Hippocampal formation (tissue), 2 donors: ENCODE measurements at places on chromosomes 5 and 9.
A peak's percentile ranks its signal among the peaks of the same experiment; 100 is the strongest.

- DNase-seq: no peak
Measured at GRCh38 chr9:123169926-123170325, 98.5 kb downstream of the STRBP start.

- no peak for DNase-seq
Measured at GRCh38 chr5:141521244-141521781, 32.4 kb downstream of the PCDHGC5 start.

DNA sequence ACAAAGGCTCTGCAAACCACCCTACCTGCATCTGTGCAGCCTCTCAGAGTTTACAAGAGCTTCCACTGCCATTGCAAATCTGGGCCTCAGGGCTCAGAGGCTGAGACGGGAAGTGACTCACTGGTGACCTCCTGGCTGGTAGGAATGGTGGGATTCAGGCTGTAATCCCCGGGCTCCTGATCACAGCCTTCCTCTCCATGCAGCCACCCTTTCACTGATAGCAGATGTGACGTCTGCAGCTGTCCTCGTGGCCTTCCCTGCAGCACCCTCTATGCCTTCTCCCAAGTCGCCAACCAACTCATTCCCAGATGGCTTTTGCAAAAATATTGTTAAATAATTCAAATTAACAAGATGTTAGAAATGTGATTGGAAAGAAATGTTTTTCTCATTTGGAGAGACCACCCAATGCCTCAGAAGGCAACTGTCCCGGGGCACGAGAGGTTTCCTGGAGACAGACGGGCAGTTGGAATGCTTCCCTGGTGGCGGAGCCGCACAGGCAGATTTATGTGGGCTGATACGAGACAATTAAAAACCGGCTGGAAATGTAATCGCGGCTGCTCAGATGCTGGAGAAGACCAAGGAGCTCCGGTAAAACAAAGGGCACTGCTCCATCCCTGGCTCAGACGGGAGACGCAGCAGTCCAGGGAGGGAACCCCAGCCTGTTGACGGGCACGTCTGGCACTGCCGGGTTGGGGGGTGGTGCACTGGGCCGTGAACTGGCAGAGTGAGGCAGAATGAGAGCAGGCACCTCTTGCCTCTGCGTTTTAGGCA lies 34.4 kb upstream of the SLC25A51 start:
- peak; percentile 39 for DNase-seq

- no peak for DNase-seq
Measured at GRCh38 chr5:80615266-80615914, 39.1 kb upstream of the MSH3 start.

GRCh38 chr9:134321946-134322741 lies 4.1 kb upstream of the RXRA start:
- DNase-seq: no peak

GRCh38 chr9:91908293-91908623 lies 41.8 kb downstream of the ROR2 start:
- no peak for DNase-seq

DNA sequence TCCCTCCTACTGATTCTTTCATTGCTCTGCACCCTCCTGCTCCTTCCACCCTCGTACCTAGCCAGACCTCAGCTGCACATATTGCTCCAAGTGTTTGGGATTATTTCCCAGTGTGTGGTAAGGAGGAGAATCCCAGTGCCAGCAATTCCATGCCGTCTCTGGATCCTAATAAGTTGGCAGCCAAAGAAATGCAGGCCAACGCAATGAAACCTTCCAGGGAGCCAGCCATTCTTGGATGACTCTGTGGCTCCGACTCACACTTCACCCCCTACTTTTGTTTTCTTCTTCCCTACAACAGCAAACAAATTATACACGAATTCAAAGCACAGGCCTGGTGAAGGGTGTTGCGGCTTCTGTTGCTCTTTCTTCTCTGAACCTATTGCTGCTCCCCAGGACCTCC lies 82.5 kb upstream of the SLC1A3 start:
- DNase-seq: peak; percentile 14

GRCh38 chr5:153983885-153984284 lies 54.8 kb downstream of the FAM114A2 start:
- no peak for DNase-seq

GRCh38 chr9:13648676-13649075 lies 369.2 kb upstream of the MPDZ start:
- no peak for DNase-seq

DNA sequence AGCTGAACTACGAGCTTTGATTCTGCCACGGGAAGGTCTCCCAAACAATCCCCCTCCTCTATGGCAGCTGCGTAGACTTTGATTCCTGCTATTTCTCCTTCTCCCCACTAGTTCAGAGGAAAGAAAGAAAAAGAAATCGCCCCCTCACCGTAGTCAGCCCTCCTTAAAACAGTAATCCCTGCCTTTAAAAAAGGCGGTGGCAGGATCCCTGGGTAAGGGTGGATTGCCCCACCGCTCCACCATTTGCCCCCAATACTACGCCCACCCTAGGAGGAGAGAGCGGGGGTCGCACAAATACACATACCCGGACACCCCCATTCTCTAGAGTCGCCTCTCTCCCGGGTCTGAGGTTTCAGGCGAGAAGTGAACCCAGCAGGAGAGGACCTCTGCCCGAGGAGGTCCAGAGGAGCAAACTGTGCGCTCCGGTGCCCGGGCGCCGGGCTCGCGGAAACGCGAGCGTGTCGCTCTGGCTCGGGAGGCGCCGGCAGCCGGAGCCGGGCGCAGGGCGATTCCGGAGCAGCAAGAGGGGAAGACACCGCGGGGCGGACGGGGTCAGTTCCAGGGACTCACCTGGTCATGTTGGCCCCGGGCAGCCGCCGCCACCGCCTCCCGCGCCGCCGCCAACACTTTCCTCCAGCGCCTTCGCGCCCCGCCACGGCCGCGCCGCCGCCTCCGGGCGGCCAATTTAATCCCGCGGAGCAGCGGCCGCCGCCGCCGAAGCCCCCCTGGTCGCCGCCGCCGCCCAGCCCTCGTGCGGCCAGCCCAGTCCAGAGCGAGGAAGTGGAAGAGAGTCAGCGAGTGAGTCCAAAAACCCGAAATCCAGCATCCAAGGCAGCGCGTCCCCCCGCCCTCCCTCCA lies 1057.7 kb upstream of the DMAC1 start:
- no peak for DNase-seq

DNA sequence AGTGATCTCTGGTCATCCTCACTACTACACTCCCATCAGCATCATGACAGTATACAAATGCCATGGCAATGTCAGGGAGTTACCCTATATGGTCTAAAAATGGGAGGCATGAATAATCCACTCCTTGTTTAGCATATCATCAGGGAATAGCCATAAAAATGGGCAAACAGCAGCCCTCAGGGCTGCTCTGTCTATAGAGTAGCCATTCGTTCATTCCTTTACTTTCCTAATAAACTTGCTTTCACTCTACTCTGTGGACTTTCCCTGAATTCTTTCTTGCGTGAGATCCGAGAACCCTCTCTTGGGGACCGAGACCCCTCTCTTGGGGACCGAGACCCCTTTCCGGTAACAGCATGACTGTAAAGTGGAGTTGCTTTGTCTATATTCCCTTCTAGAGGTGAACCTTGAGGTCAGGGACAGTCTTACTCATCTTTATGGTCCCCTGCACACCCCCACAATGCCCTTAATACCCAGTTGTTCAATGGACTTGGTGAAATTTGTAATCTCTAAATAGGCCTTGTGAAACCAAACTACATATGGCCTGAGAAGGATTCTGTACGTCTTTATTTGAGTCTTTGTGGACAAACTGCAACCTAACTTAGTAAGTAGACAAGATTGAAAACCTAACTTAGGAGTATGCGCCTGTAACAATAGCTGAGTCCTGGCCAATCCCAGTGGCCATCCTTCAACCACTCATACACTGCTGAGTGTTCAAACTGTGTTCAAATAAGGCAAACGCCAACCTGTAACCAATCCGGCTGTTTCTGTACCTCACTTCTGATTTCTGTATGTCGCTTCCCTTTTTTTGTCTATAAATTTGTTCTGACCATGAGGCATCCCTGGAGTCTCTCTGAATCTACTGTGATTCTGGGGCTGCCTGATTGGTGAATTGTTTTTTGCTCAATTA lies 32.3 kb upstream of the UBTD2 start:
- no peak for DNase-seq

DNA sequence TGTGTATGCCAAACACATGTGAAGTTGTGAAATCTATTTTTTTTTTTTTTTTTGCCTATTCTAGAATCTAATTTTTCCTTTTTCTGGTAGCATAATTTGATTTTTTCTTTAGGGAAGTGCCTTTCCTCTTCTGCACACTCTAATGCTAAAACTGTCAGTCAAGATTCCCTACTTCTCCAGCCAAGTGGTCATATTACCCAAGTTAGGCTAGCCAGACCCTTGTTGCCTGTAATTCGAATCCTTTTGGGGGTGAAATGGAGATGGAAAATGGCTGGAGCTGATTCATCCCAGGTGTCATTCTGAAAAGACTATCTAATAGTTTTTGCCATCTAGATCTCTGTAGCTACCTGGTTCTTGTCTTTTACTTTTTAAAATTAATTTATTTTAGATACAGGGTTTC lies 24.8 kb upstream of the UBAP1 start:
- no peak for DNase-seq

DNA sequence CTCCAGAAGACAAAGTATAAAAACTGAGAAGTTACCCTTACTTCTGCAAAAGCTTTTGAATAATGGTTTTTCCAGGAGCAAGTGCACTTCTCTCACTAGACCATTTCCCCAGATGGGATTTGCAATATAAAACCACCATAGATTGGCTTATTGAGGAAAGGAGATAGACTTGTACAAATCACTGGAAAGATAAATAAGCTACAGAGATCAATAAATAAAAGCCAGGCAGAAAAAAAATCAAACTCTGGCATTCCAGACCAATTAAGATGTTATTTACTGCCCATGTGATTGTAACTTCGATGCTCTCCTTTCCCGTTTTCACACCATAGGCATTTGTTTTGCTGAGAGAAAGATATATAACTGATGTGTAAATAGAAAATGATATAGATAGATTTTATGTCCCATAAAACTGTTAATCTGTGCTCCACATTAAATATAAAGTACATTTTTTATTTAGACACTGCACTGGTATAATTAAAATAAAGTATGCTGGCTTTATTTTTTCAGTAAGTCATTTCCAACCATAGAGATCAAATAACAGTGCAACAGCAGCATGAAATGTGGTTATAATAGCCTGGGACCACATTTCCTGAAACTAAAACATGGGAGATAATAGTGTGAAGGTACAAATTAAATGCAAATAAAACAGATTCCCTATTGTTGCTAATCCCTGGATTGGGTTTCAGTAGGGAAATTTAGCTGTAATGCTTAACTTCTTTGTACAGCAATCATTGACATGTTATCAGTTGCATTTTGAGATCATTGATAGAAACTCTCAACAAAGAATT lies 177.7 kb downstream of the NR2F1-AS1 start:
- no peak for DNase-seq

GRCh38 chr5:73748510-73749400 lies 122.8 kb downstream of the ARHGEF28 start:
- no peak for DNase-seq

GRCh38 chr5:78601559-78602314 lies 46.8 kb downstream of the LHFPL2 start:
- no peak for DNase-seq

DNA sequence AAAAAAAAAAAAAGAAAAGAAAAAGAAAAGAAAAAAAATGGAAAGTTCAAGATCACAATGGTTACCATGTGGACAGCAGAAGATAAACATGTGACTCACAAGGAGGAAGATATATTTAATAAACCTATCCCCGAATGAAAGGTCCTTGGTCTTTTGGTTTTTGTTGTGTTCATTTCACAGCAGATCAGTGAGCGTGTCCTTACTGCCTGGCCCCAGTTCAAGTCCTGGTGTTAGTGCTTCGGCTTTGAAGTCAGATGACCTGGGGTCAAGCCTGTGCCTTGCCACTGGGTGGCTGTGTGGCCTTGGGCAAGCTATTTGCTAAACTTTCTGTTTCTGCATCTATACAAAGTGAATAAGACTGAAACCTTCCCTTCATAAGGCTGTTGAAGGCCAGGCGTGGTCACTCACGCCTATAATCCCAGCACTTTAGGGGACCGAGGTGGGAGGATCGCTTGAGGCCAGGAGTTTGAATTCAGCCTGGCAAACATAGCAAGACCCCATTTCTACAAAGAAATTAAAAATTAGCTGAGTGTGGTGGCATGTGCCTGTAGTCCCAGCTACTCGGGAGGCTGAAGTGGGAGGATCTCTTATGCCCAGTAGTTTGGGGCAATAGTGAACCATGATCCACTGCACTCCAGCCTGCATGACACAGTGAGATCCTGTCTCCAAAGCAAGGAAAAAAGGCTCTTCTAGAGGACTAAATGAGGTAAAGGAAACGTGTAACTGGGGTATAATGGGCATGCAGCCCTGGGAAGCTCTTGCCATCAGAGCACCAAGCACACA lies 94.5 kb upstream of the SPATA31D4 start:
- no peak for DNase-seq

DNA sequence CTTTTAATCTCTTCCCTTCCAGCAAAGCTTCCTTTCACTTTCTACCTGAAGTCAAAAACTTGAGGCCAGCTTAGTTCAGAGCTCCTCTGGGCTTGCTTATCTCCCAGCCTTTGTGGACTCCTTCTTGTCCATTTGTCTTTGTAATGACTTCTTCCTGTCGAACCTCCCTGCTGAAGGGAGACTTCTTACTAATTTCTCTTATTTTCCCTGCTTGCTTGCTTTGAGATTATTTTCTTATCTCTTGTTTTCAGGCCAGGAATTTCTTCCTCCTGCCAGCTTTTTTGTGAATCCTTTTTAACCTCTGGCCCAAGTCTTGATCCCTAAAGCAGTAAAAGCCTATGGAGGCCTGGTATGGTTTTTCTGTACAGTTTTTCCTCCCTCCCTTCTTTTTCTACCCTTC lies 46.8 kb upstream of the DHFR start:
- no peak for DNase-seq

GRCh38 chr5:179969110-179969509 lies 61.4 kb upstream of the TBC1D9B start:
- no peak for DNase-seq

GRCh38 chr5:54217826-54218503 lies 92.4 kb downstream of the ARL15 start:
- peak; percentile 80 for DNase-seq

DNA sequence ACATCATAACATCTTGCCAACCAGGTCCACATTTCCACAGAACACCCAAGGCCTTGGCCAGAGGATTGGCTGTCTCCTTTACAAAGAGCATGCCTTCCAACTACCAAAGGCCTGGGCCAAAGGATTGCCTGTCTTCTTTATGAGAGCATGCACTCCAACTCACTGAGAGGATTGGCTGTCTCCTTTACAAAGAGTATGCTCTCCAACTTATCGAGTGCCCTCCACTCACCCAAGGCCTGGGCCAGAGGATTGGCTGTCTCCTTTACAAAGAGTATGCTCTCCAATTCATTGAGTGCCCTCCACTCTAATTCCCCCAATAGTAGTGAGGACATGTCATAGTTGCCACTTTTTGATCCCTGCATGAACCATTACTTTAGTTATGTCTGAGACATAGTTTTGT lies 79.9 kb upstream of the TAS2R1 start:
- no peak for DNase-seq
